RWPE1 (cell line): ENCODE measurements at places on chromosomes 4 and X.

GRCh38 chr4:79497001-79497400, 89.0 kb upstream of the GK2 start:
- DNase-seq: no peak

GRCh38 chrX:110228453-110228852, 89.4 kb downstream of the AMMECR1 start:
- DNase-seq: no peak

DNA sequence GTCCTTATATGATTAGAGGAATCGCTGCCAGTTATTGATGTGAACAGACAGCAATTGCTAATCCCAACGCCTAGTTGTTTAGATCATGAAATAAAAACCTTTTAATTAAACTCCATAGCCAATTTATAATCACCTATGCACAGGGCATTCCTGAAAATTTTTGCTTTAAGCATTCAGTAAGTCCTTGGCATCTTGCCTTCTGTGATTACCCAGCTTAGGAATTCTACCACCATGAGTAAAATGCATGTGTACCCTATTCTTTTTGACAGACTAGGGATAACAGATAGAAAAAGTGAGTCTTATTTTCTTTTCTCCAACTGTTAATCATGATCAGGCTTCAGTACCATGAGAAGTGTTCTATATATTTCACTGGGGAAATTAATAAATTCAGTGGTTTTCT, 995.3 kb upstream of the GRIA3 start:
- DNase-seq: peak; percentile 2

GRCh38 chr4:141350122-141350905, 129.6 kb downstream of the ZNF330 start:
- DNase-seq: peak; percentile 42

GRCh38 chr4:61374447-61374891, 174.3 kb downstream of the ADGRL3 start:
- no peak for DNase-seq

GRCh38 chr4:139099366-139099982, 77.5 kb downstream of the ELF2 start:
- DNase-seq: peak; percentile 59

- no peak for DNase-seq
These were observed 158.1 kb upstream of the CXorf66 start for GRCh38 chrX:140123446-140123845.

DNA sequence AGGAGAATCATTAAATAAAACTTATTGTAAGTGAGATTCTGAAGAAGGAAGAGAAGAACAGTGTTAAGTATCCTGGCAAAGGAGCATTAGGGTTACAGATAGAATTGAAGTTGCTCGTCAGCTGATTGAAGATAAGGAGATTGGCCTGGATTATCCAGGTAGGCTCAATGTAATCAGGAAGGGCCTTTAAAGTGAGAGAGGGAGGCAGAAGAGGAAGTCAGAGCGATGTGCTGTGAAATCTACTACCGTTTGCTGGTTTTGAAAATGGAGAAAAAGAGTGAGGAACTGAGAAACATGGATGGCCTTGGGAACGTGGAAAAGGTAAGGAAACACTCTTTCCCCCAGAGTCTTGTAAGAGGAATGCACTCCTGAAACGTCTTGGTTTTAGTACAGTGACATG, 245.7 kb downstream of the ANTXR2 start:
- no peak for DNase-seq

DNA sequence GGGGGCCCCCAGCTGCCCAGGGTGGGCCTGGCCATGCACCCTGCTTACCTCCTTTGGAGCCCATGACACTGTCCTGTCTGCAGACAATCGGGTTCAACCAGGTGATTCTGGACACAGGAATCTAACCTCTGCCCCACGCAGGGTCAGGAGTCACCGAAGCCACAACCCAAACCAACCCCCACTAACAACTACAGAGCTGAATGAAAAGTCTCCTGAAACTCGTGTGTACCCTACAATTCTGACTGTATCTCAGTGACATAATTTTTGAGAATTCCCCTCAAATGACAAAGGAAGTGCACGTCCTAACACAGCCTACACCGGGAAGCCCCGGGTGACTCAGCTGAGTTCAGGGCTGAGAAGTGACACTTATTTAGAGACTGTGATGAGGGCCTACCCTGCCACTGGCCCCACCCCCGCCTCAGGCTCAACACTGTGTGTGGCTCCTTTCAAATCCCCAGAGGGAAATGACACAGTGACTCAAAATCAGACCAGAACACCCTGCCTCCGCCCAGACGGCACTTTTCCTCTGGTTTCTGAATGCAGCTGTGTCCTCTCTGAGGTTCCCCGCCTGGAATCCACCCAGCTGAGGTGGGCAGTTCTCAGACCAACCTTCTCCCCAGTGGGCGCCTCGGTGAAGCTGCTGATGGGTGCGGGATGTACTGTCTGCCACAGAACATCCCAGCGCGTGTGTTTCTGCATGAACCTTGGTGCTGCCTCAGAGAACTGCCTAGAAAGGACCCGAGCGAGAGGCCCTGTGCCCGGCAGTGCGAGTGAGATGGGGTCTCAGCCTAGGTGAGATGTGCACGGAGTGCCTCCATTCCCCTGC, 9.9 kb downstream of the TNIP2 start:
- peak; percentile 25 for DNase-seq

GRCh38 chr4:165612936-165613335, 234.1 kb downstream of the CPE start:
- DNase-seq: no peak

DNA sequence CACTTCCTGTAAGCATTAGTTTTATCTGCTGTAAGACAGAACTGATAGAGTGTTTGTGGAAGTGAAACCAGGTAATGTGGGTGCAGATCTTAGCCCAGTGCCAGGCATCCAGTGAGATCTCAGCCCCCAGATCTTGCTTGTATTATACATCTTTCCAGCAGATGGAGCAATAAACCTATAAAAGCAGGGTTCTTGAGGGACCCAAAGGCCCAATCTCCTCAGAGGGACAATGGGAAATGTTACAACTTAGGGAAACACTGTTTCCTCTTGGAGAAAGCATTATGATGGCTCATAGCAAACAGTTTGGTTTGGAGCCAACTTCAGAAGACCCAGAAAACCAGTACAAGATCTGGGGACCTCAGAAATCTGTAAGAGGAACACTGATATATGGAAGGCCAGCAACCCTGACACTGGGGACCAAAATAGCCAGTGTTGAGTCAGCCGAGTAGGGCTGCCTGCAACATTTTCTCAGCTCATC, 206.3 kb downstream of the SLC7A11 start:
- DNase-seq: peak; percentile 73

DNA sequence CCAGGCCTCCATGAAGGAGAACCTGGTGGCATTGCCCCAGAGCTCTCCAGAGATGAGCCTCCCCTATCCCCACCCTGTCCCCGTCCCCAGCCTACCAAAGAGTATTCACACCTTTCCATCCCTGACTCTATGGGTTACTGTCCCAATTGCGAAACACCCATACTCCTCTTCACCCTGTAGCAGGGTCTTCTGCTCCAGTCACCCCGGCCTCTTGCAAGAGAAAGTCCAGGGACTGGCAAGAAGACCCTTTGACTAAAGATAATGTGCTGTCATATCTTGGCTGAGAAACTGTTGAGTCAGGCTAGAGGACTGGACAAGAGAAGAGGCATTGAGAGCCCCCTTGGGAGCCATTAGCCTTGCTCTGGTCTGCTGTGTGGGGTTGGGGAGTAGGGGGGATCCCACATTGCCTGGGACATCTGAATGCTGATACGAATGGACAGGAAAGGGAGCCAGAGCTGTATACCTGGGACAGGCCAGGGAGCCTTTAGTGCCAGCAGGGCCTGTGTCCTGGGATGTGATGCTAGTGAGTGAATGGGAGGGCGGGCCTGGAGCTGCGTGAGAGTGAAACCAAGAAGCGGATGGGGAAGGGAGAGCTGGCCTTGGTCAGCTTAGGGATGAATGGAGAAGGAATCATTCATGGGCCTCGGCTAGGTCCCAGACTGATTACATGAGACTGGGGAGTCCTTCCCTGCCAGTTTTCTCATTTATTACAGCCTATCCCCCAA, 27.1 kb downstream of the NALF2 start:
- no peak for DNase-seq

GRCh38 chr4:104128850-104129213, 365.9 kb downstream of the CXXC4 start:
- DNase-seq: no peak

DNA sequence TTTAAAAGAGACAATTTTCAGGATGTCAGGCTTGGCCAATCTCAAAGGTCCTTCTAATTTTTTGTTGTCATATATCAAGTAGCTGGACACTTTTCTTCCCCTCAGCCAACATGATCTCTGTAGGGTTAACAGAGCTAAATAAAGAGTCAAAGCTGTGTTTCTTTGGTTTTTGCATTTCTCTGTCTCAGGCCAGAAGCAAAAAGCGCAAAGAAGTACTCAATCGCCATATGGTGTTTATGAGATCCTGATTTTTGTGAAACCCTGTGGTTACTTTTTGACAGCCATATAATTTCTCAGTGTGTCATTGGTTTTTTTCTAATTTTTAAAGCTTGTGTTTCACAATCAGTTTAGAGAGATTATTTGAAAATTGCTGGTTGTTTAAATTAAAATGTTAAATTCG, 111.9 kb downstream of the MAPK10 start:
- no peak for DNase-seq

DNA sequence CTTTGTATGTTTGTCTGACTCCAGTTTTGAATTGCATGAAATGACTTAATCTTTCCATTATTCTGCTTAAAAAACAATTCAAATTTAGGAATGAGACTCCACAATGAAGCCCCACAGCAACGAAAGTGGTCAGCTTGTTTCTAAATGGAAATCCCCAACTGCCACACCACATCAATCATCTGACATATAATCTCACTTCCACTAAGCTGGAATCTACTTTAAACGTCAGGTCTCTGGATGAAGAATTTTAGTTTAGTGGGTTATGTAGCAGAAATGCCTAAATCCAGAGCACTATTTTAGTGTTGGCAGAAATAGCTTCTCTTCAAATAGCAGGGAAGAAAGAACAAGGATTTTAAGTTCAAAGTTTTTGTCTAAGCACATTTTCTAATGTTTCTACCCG, 1.7 kb upstream of the BMP2K start:
- DNase-seq: no peak

DNA sequence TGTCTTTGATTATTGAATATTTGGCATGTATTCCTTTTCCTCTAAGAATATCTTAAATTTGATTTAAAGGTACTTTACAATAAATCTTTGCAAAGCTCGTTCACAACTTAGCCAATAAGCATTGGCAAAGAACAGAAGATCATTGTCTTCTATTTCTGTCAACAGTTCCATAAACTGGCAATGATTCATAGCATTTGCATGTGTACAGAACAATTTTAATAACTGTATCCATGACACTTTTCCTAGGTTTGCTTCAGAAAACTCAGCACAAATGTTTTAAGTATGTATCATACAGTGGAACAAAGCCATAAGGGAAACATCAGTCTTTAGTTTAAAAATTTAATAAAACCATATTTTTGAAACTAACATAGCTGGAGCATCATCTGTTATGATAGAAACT, 462.7 kb upstream of the RPS6KA3 start:
- no peak for DNase-seq

DNA sequence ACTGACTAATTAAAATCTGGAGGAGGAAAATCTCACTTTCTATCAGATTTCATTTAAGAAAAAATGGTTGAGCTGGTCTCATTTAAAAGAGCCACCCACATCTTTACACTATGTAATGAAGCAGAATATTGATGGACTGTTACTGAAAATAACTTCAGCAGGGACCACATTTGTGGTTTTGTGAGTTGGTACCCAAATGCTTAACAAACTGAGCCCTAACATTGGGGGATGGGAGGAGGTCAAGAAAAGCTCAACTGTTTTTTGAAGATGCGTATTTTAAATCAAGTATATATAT, 30.1 kb downstream of the HOPX start:
- no peak for DNase-seq

GRCh38 chr4:87516683-87517082, 12.5 kb downstream of the SPARCL1 start:
- no peak for DNase-seq

- no peak for DNase-seq
These were observed 67.9 kb downstream of the PPP3CA start for GRCh38 chr4:101279377-101279871.

- DNase-seq: peak; percentile 65
These were observed 243.8 kb upstream of the JADE1 start for GRCh38 chr4:128565565-128566186.

GRCh38 chr4:21806991-21807390, 141.6 kb downstream of the KCNIP4 start:
- DNase-seq: no peak

- no peak for DNase-seq
These were observed 696.4 kb downstream of the DMD start for GRCh38 chrX:32514986-32515385.

- DNase-seq: no peak
These were observed 11.3 kb upstream of the SLC9B1 start for GRCh38 chr4:103030791-103031190.

GRCh38 chr4:110869862-110870572, 247.1 kb upstream of the PITX2 start:
- DNase-seq: no peak
